Left lung (tissue), 14 donors: ENCODE measurements at places on chromosomes 5 and 9. TPM values are rescaled to one million over a fixed set of nuclear protein-coding genes. Genes with fewer than 3 reads are reported as not detected.

C9orf50 gene
- 0.39 TPM for polyA plus RNA-seq

TRAF1 gene
- polyA plus RNA-seq: 10.8 TPM

AGXT2 gene
- polyA plus RNA-seq: 0.20 TPM

HMMR gene
- 11.9 TPM for polyA plus RNA-seq

PCDHB11 gene
- polyA plus RNA-seq: 3.2 TPM

DNA sequence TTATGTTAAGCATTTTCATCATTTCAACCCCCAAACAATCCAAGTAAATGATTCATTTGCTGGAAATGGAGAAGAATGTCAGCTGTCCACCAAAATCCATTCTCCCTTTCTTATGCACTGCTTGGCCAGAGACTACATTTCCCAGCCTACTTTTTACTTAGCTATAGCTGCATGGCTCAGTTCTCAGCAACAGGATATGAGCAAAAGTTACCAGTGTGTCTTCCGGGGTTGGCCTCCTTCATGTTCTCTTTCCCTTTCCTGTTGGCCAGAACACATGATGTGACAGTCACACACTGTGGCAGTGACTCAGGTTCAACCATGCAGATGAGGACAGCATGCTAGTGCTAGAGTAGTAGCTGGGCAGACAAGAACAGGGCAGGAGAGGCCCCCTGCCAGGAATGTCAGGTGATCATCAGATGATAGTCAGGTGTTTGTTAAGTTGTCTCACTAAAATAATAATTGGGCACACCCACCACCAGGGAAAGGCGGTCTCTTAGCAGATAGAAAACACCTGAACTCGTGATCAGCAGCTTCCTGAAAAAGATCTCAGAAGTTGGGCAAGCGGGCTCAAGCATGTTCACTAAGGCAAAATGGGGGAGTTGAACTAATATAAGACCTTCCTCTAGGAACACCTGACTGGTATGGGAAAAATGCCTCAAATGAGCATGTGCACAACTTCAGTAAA lies 12.2 kb downstream of the GPR150 start:
- DNase-seq: no peak

- DNase-seq: no peak
Observed at GRCh38 chr5:113807427-113807991, 294.0 kb downstream of the YTHDC2 start.

DNA sequence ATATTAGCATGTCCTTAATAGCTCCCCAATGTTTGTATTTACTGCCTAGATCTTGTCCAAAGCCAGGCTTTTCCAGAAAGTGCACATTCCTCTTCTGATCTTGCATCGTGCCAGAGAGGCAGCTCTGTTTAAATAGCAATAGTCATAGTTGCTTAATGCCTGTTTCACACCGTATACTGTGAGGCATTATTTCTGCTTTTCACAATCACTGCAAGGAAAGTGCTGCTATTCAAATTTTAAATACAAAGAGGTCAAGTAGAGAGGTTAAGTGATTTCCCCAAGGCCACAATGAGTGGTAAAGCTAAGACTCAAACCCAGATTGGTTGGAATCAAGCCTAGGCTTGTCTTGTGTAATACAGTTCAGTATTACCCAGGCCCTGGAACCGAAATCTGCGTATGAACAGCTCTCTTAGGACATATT lies 153.6 kb downstream of the SNX18 start:
- DNase-seq: no peak

DNA sequence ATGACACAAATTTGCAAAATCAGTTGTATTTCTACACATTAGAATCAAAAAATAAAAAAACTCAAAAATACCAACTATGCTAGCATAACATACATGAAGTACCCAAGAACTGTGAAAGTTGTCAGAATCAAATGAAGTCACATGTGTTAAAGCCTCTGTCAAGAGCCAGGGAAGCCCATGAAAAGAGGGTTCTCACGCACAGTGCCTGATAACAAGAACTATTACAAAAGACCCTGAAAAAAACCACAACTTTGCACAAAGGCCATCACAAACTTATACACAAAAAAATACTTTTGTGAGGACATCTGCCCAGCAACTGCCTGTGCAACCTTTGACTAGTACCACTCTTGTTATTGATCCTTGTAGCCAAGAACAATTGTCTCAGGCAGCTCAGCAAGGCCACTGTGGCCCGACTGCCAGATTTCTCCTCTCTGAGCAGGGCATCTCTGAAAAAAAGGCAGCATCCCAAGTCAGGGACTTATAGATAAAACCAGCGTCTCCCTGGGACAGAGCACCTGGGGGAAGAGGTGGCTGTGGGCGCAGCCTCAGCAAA lies 28.9 kb upstream of the HNRNPA0 start:
- DNase-seq: no peak

GRCh38 chr9:114278881-114279570 lies 43.9 kb upstream of the ORM1 start:
- no peak for DNase-seq

DNA sequence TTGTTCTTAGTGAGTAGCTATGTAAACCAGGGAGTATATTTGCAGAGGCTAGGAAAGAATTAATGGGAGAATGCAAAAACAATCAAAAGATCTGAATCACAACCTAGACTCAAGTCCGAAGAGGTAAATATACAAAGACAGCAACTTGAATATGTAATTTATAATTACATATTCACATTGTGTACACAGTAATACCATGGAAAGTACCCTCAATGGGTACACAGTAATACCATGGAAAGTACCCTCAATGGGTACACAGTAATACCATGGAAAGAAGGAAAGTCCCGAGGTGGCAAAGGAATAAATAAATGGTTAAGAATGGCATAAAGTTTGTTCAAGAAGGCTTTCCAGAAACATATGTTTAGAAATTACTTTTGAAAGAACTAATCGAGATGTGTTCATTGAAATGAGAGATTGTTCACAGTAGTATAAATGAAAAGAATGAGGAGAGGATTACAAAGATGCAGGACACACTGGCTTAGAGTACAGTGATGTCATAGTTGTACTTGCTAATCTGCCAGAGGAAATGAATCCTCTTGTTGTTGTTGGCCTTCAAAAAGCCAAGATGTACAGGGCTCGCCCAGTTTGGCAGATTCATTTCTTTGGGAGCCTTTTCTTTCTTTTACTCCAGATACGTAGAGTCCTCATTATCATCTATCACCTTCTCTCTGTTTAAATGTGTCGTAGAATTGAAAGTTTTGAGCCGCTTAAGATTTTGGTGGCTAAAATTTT lies 116.0 kb downstream of the UNC13B start:
- no peak for DNase-seq

GRCh38 chr5:155485386-155485785 lies 471.8 kb downstream of the KIF4B start:
- DNase-seq: no peak

GRCh38 chr5:136120529-136120928 lies 12.1 kb upstream of the SMAD5 start:
- no peak for DNase-seq

- no peak for DNase-seq
Observed at GRCh38 chr5:61379677-61380076, 47.6 kb downstream of the ZSWIM6 start.

DNA sequence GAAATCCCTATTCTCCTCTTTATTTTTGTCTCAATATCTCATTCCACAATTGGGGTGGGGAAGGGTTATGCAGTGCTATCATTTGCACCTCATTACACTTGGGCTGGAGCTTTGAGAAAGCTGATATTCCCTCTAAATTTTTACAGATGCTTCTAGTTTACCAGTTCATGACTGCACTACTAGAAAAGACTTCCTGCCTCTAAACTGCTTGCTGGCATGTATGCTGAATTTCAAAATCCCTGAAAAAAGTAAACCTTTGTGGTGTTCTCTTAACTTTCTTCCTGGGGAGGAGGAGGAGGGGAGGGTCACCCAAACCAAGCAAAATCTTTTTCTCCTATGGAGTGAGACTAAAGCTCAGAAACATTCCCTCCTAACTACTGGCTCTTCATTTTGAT lies 45.1 kb downstream of the BNC2 start:
- DNase-seq: peak; percentile 46
